Aorta (tissue), 5 donors: ENCODE measurements at places on chromosomes 13 and 19.

DNA sequence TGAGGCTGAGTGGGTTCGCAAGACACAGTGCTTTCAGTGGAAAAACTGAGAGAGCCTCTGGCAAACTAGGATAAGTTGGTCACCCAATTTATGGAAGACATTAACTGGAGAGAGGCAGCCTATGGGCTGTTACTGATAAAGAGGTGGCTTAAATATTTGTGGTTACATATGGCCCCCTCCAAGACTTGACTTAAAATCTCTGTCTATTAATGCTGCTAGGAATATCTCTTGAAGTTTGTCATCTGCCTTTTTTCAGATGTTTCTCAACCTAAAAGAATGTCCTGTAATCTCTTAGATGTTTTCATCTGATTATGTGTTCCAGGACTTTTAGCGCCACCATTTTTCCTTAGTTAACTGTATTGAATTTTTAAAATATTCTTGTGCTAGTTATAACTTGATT is 54.6 kb downstream of the NAA16 start:
- no peak for DNase-seq

GRCh38 chr19:54420068-54420382 is 4.8 kb downstream of the TTYH1 start:
- no peak for DNase-seq

DNA sequence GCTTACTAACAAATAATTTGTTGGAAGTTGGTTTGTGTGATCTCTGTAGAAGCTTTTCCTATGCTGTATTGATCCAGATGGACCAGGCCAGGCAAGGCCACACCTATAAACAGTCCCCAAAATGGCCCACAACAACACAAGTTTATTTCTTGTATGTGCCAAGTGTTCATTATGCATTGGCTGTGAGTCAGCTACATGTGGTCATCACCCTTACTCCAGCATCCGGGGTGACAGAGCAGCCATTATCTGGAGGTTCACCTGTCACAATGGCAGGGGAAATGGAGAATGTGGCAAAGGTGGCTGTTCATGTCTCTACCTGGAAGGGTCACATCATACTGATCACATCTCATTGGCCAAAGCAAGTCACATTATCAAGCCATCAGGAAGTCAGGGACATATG is 164.3 kb downstream of the DCT start:
- no peak for DNase-seq

- no peak for DNase-seq
Observed at GRCh38 chr19:35155441-35155840, 906 bp downstream of the FXYD5 start.
